Psoas muscle (tissue), 8 donors: ENCODE measurements at places on chromosomes 5 and 9. TPM values are rescaled to one million over a fixed set of nuclear protein-coding genes. Genes with fewer than 3 reads are reported as not detected.

DNA sequence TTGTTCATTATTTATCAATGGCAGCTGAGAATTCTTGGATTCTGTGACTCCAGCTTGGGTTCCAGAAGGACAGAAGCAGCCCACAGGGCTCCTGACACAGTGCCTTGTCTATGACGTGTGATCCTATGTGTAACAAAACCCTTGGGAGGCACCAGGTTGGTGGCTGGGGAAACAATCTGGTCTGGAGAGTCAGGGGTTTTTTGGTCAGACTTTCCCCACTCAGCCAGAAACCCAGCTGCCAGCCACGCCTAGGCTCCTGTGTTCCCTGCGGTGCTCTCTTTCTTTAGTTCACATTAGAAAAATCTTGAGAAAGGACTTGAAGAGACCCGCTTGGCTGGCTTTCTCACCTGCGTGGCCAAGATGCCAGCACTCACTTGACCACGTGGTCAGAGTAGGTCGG lies 15.5 kb upstream of the ZBED3 start:
- DNase-seq = no peak

- DNase-seq = no peak
Measured at GRCh38 chr9:124475868-124476690, 25.8 kb downstream of the ADGRD2 start.

- no peak for DNase-seq
Measured at GRCh38 chr9:125119643-125120286, 23.6 kb downstream of the SCAI start.

- peak; percentile 36 for DNase-seq
Measured at GRCh38 chr5:134130239-134130945, 15.9 kb downstream of the TCF7 start.

DNA sequence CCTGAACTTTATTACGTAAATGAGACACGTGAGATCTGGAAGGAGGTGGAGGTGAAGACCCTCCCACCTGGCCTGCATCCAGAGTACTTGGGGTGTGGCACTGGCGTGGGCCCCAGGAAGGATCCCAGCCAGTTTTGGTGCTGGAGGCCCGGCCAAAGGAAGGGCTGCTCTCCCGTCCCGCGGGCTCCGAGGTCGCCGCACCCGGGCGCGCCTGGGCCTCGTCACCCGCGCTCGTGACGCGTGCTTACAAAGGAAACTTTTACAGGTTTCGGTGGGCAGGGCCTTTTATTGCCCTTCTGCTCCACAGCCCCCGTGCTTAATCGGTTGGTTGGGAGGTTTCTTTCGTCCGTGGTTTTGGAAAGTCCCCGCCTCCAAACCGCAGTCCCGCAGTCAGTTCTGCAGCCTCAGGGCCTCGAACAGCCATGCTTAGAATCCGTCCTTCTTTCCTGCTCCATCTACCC lies 29.2 kb downstream of the CDKN2A start:
- no peak for DNase-seq

DNA sequence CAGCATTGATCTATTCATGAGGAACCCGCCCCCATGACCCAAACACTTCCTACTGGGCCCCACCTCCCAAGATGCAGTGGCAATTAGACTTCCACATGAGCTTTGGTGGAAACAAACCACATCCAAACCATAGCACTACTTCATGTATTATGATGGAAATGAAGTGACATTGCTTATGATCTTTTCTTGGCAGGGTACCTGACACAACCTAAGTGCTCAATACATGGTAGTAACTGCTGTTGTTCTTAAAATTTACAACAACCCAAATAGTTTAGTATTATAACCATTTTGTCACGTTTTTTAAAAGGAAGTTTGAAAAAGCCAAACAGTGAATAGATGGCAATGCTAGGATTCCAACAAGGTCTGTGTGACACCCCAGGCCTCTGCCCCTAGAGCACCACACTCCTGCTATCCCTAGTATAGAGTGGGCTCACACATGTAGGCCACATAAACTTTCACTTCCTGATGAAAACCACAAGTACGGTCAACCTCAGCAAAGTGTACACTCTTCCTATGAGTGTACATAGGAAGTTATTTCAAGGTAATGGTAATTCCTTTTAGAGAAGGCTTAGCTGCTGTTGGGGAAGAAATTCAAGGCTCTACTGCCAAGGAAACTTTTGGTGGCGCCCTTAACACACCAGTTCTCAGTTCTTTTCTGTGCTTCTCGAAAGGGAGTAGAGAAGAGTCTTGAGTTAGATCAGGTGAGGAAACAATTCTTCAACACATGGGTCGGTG lies 97.6 kb downstream of the ARSB start:
- DNase-seq = no peak

DNA sequence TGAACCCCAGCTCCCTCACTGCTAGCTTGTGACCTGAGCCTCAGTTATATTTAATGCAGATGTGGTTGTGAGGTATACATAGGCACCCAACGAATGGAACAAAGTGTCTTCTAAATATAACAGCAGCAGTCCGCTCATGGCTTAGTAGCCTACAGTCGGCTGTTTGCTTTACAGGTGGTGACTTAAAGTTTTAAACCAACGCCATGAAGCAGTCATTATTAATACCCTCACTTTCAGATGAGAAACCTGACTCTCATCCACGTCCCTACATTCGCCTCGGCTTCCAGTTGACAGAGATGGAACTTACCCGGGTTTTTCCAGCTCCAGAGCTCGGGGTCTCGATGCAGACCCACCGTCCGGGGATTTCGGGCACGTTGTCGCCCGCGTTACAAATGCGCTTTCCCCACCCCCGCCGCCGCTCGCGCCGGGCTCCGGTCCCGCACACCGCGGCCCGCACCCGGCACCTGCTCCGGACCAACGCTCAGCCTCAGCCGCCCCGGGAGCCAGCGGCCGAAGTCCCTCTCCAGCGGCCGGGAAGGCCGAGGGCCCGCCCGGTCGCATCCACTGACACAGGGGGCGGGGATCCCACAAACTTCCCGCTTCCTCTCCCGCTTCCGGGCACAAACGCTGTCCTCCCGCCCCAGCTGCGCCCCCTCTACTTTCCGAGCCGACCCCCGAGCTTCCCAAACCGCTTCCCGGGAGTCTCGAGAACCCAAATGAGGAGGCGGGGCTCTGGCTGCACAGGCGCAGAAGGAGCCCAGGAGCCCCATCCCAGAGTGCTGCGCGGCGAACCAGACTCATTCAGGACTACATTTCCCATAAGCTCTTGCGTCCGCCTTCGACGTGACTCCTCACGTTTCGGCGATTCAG lies at the start of gene ZNF782:
Gene ZNF782 (minus strand): TSS at position 734 of the 870 bp plus-strand sequence. CDS start 2,553 bp downstream, outside the sequence.
- peak; percentile 95 for DNase-seq

Gene C9orf57
- not detected for total RNA-seq

Gene LCP2
- total RNA-seq = 4.9 TPM

Gene MOB3B
- 1.1 TPM for total RNA-seq

Gene NR6A1
- total RNA-seq = 0.54 TPM
